ENCODE measurements at places on chromosomes 6 and 20.

DNA sequence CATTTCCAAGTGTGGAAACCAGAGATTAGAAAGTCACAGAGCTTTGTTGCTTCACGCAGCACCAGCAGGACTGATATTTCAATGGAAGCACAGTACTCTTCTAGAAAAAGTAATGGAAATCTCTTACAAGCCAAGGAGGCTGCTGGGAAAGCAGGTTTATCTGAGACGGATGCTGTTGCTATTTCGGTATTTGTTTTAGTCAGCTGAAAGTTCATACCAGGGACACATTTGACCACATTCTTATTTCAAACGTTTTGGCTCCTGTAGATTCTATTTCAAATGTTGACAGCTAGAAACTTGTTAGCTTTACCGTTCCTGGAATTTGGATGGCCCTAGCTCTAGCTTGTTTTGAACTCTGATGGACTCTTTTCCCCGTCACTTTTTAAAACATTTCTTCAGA is 3.7 kb upstream of the TMEM242 start:
- DNase-seq: no peak

DNA sequence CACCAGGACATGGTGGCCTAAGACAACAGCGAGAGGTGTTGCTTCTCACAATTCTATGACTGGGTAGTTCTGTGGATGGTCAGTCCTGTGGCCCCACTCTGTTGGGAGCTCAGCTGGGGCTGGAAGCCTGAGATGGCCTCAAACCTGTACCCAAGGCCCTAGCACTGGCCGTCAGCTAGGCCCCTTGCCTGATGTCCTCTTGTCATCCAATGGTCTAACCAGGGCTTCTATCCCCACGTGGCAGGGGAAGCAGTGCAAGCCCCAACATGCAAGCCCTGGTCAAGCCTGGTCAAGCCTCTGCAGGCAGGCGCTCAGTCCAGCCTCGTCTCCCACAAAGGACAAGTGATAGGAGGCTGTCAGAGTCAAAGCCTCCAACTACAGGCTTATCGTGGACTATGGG is 196.5 kb upstream of the CST7 start:
- no peak for DNase-seq

- no peak for DNase-seq
Observed at GRCh38 chr6:100488244-100488643, 23.5 kb upstream of the SIM1 start.

DNA sequence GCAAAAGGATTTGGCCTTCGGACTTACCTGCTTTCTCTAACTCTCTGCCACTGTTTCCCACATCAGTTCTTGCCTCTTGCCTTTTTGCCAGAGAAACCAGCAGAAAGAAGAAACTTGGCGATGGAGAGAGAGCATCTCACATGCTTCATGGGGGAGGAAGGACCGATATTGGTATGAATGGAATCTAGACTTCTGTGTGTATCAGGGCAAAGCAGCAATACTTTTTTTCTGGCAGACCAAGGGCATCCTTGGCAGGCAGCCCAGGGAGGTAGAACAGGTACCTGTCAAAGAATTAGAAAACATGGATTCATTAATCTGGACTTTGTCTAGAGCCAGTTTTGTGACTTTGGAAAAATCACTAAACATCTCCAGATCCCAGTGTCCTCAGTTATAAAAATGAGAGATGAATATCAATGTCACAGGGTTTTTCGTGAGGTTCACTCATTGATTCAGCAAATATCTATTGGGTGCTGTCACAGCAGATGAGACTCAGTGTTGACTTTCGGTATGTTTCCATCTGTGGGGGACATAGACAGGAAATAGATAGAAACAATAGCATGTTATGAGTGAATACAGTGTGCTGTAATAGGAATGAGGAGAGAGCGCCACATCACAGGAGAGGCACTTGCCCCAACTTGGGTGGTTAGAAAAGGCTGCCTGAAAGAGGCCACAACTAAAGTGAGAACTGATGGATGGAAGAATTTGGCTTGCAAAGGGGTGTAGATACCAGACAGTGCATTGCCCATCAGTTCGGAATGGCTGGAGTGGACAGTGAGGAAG is 114.1 kb downstream of the CD83 start:
- no peak for DNase-seq

DNA sequence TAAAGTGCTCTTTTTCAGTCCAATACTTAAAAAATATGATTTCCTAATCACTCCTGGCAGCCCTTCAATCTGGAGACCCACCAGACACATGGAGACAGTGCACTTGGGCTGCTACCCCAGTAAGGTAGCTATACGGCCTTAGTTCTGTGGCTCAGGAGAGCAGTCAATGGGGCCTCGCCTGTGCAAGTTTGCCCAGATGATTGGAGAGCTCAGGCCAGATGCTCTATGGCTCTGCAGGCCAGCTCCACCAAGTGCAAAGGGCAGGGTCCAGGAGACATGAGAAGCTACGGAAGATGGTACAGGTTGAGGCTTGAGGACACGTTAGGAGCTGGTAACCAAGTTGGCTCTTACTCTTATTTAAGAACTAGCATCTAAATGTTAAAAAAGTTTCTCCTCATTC is 30.7 kb downstream of the STK38 start:
- no peak for DNase-seq

GRCh38 chr20:46464451-46464850 is 48.9 kb downstream of the ZNF334 start:
- no peak for DNase-seq

GRCh38 chr6:30547454-30547853 is 8.8 kb downstream of the GNL1 start:
- DNase-seq: no peak

DNA sequence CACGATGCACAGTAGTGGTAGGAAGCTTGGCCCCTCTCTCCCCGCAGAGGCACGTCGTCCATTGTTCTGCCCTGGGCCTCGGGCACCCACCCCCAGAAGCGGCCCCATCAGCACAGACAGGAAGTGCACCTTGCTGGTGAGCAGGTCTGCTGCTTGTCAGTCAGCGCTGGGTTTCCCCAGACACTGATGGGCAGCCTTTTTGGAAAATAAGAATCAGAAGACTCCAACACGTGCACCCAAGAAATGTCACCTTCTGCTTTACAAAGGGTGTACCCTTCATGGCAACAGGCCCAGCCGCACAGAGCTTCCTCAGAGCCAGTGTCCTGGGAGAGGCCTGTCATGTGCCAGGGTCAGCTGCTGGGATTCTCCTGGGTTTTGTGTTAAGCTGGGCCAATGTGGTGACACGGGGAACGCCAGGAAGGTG is 34.7 kb upstream of the IRF4 start:
- no peak for DNase-seq

DNA sequence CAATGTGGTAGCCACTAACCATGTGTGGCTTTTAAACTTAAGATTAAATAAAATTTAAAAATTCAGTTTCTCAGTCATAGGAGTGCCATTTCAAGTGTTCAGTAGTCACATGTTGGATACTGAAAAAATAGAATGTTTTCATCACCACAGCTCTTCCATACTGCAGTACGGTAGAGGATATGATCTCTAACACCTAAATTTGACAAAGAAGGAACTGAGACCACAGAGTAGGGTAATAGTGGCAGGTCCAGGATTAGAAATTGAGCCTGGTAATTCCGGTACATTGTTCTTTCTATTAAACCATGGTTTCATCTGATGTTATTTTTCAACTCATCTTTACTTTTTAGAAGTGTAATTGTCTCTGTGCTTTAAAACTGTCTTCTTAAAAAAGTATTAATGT is 104.0 kb downstream of the CD2AP start:
- no peak for DNase-seq

- no peak for DNase-seq
Observed at GRCh38 chr6:6738922-6739716, 150.6 kb downstream of the LY86 start.

GRCh38 chr6:55153284-55153683 is 21.0 kb upstream of the HCRTR2 start:
- DNase-seq: no peak

- no peak for DNase-seq
Observed at GRCh38 chr6:134537146-134537555, 219.2 kb upstream of the SGK1 start.

DNA sequence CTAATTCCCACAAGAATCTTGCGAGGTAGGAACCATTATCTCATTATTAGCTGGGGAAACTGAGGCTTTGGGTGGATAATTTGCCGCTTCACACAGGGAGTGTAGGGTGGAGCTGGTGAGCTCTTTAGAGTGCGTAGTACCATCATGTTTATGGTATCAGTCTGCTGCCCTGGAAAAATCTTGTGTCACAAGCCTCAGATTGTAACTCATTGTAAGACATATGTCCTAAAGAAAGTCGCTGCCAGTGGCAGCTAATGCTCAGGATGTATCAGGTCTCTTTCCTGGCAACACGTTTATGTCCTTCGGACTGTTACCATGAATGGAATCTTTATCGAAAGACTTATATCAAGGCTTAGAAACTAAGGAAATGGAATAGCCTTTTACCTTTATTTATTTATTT is 1.9 kb downstream of the ZFAND3 start:
- no peak for DNase-seq

GRCh38 chr20:44958276-44958675 is 1.9 kb downstream of the TOMM34 start:
- no peak for DNase-seq

DNA sequence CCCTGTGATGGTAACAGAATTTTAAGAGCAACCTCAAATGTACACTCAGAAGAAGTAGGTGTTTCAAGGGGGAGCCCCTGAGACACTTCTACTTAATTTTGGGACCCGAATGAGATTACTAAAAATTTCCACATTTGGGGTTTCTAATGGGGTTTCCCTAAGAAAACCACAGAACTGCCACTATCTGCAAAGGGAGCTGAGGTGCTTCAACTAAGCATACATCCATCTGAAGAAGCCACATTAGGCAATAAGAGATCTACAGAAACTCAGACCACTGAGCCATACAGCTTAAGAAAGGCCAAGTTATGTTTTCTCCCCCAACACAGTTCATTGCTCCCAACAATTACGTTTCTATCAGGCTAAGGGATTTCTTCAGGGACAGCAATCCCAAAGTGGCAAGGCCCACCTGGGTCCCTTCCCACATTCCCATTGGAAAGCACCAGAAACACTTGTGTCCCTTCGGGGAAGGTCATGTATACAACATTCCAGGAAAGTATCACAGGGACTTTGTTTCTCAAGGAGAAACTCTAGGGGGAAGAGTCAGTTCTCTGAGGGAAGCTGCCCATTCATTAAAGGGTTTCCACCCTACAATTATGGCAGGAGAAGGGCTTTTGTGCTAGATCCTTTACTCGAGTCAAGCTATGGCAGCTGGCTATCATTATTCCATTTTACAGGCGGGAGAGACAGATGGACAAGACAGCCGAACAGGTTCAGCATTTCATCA is 5.0 kb downstream of the BCL2L1 start:
- no peak for DNase-seq

- no peak for DNase-seq
Observed at GRCh38 chr6:137378090-137378369, 116.2 kb downstream of the OLIG3 start.
